Left lung (tissue), 14 donors: ENCODE measurements at places on chromosomes 1 and 21.
A peak's percentile ranks its signal among the peaks of the same experiment; 100 is the strongest.

DNA sequence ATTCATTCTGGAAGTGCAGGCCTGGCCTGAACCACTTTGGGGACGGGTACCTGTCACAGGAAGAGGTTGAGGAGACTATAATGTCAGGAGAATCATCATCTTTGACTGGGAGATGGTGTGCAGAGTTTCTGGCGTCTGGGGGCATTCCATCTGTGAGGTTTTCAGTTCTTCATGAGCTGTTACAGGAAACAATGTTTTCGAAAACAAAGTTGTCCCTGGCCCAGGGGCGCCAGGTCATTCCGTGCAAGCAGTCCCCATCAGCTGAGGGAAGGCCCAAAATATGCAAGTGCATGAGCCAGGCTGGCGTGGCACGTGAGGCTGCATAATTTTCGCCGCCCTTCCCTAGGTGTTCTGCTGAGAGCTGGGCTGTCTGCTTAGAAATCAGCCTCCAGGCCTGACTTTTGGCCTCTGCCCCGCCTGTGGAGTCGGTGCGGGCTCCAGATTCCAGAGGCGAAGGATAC, 68.4 kb upstream of the ATP5PO start:
- DNase-seq: no peak

DNA sequence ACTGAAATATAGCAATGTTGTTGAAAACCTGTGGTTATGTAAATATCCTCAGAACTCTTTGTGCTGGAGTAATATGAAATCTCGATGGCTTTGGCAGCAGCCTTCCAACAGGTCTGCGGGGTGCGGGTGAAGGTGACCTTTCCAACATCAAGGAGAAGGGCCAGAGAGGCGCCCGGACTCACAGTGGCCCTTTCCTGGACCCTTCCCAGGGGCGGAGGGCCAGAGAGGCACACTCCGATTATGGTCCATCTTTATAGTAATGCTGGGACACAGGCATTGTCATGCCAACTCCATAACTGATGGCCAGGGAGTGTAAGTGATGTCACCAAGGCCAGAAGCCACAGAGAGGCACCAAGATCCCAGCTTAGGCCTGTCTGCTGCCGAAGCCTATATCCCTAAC, 18.1 kb downstream of the SLC37A1 start:
- DNase-seq: no peak

- DNase-seq: no peak
Measured at GRCh38 chr1:234342774-234343173, 30.5 kb upstream of the COA6 start.

GRCh38 chr1:75991497-75992114, 59.4 kb upstream of the ASB17 start:
- DNase-seq: peak; percentile 90

GRCh38 chr1:92957030-92957734, 4.1 kb downstream of the DIPK1A start:
- DNase-seq: no peak

DNA sequence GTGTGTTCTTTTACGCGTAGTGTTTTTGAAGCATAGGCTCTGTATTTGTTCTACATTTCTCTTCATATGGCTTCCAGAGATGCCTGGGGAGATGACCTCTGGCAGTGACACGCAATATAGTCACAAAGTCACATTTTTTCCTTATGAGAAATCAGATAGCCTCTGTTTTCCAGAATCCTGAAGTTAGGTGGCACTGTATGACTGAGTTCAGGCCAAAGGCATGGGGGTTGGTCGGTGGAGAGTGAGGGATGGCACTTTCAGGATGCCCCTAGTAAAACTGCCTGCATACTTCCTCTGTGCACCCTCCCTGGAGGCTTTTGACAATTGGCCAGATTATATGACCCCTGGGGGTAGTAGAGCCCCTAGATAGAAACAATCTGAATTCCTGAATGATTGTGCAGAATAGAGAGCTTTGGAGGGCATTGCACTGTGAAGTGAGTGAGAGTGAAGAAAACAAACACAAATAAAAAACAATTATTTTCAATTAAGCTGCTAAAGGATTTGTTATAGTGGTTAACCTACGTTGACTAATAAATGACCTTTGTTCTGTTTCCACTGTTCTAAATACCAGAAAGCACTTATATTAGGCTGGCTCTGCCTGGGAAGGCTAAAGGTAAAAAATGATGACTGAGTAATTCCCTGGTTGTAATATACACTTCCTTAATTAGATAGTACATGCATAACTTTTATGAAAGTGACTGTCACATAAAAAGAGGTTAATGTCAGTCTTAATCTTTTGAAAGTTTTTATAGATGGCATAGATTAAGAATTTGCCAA, 1660.8 kb downstream of the PLA2G4A start:
- DNase-seq: no peak

- DNase-seq: no peak
Measured at GRCh38 chr1:4678066-4678717, 23.8 kb downstream of the AJAP1 start.

DNA sequence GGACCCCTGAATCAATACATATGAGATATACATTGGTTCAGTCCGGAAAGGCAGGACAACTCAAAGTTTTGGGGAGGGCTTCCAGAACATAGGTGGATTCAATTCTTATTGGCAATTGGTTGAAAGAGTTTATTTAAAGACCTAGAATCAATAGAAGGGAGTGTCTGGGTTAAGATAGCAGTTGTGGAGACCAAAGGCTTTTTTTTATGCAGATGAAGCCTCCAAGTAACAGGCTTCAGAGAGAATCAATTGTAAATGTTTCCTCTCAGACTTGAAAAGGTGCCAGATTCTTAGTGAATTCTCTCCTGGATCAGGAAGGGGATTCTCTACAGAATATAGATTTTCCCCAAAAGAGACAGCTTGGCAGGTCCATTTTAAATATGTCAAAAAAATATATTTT, 27.0 kb upstream of the CD5L start:
- DNase-seq: no peak

DNA sequence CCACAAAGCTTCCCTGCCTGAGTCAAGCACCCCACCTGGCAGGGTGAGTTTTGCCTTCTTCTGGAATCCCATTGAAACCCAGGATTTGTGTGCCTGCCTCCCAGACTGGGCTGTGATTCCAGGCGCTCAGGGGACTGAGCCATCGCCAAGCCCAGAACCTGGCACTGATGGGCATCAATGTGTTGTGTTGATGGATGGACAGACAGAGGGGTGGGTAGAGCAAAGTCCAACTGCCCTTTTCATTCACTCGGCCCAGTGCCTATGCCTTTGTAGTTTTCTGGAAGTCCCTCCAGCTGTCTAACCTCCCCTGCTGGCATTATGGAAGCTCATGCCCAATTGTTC, 66.0 kb upstream of the LAPTM5 start:
- DNase-seq: no peak

DNA sequence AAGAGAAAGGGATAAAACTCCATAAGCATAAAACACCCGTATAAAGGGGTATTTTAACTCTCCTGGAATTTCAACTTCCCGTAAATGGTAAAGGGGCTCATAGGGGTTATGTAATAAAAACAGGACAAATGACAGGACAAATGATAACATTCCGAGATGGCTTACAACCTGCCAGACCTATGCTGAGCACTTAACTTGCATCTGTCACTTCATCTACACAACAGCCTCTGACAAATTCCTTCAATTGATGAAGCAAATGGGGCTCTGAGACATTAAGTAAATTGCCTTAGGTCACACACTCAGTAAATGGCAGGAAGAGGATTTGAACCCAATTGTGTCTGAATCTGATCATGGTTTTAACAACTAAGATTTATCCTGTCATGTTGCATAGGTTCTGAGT, 327.6 kb upstream of the SNX7 start:
- no peak for DNase-seq

- no peak for DNase-seq
Measured at GRCh38 chr1:90761781-90762589, 44.9 kb upstream of the BARHL2 start.

GRCh38 chr1:205535096-205535495, 30.6 kb downstream of the CDK18 start:
- peak; percentile 21 for DNase-seq

GRCh38 chr1:96340686-96341085, 380.9 kb upstream of the PTBP2 start:
- DNase-seq: no peak

DNA sequence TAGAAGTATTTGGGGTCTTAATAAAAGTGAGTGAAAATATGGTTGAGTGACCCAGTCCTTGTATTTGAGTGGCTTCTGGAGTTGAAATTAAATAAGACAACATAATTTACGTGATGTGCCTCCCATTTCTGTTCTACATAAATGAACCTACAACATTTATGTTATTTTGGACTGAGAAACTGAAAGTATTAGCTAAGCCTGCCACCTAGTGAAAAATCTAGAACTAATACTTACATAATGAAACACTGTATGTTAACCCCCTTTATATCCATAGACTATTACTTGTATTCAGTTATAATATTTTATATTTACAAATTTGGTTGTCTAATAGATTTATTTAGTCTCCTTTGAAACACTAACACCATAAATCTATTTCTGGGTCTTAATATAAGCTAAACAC, 298.9 kb downstream of the KCNT2 start:
- no peak for DNase-seq

DNA sequence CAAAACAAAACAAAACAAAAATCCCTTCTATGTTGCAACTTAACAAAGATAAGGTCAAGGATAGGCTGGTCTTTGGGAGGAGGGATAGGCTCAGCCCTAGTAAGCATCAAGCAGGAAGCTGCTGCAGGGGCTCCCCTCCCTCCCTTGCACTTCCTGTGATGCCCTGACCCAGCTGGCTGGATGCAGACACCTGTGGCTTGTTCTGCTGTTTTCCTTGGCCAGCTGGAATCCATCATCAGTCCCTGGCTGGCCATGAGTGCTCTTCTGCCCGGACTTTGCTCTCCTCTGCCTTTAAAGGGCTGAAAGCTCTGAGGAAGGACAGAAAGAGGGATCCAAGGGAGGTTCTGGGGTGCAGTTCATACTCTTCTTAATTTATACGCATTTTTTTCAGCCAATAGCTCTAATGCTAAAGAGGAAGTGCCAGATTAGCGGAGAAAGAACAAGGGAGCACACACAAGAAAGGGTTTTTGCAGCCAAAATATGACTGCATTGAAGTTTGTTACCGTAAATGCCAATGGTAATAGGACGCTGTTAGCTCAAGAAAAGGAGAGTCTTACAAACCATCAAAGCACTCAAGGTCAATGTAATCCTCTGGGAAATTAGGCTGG, 19.9 kb upstream of the UBE2U start:
- DNase-seq: no peak

GRCh38 chr1:241762713-241763339, 85.2 kb upstream of the EXO1 start:
- no peak for DNase-seq

GRCh38 chr21:15130326-15130725, 65.5 kb upstream of the NRIP1 start:
- no peak for DNase-seq

GRCh38 chr1:96187020-96187419, 534.6 kb upstream of the PTBP2 start:
- DNase-seq: no peak

DNA sequence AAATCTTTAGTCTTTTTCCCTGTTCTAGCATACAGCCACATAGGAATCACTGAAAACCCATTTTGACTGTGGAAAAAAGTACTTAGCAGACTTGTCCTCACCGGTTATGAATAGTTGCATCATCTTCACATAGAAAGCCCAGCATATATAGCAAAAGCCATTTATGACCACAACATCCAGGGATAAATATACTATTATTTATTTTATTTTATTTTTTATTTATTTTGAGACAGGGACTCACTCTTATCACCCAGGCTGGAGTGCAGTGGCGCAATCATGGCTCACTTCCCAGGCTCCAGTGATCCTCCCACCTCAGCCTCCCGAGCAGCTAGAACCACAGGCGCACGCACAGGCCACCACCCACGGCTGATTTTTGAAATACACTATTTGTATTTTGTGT, 175.3 kb downstream of the GALNT2 start:
- no peak for DNase-seq

GRCh38 chr1:21238141-21238800, 52.0 kb downstream of the ECE1 start:
- no peak for DNase-seq

- no peak for DNase-seq
Measured at GRCh38 chr1:183178545-183178944, 7.5 kb upstream of the LAMC2 start.

- DNase-seq: peak; percentile 76
Measured at GRCh38 chr21:45129189-45129923, 55.0 kb downstream of the ADARB1 start.

GRCh38 chr1:2523191-2523890, 3.1 kb downstream of the PANK4 start:
- DNase-seq: no peak

GRCh38 chr1:172698224-172698623, 39.3 kb downstream of the FASLG start:
- DNase-seq: no peak

DNA sequence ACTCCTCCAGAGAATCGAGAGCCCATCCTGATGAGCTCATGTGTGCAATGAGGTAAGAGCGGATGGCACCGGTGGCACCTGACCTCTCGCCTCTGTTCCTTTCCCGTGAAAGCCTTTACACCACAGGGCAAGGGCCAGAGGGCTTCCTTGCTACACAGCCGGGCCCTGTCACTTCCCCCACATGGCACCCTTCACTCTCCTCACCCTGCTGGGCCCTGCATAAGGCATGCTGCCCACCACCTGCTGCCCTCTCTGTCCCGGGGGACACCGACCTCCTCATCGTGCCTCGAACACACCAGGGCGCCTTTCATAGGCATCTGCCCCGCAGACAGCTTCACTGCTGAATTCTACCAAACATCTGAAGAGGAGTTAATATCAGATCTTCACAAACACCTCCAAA, 45.1 kb upstream of the C1orf174 start:
- DNase-seq: no peak

GRCh38 chr1:177546346-177546745, 375.6 kb downstream of the BRINP2 start:
- no peak for DNase-seq

DNA sequence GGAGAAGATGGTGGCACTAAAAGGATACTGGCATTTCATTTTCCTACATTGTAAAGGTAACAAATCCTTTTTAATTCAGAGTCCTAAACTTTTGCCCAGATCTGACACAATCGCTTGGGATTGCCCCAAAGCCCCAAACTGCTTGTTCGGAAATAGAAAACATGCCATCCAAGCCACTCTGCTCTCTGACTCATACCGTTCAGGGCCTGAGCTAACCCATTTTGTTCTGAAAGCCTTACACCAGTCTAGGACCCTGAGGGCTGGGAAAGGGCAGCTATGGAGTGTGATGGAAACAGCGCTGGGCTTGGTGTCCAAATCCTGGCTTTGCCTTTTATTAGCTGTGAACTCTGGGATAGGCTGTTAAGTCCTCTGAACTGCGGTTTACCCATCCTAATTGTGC, 159.4 kb upstream of the UBE2U start:
- DNase-seq: no peak

DNA sequence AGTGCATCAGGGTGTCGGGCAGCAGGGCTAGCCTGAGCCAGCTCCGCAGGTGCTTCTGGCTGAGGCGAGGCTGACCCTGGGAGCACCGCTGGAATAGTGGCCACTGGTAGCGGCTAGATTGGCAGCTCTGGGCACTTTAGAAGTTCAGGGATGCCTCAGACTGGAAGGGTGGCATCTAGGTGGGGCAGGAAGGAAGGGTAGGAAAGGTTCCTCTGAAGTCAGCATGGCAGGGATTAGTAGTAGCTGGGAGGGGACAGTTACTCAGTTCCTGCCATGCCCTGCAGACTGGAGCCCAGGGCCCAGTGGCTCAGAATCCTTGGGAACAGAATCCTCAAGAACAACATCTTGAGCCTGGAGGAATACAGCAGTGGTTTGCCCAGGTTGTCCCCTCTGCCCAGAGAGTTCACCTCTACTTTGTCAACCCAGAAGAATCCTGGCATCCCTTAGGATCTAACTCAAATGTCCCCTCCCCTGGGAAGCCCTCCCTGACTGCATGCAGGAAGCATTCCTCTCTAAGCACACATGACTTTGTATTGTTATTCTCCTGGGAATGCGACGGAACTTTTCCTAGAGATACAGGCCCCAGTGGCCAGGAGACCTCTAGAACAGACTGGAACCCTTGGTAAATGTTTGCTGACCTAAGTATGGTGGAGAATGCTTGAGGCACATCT, 39.5 kb upstream of the BCAR3 start:
- no peak for DNase-seq
